Cortex of kidney (tissue), 1 donor: ENCODE measurements at places on chromosomes 16 and 17.

GRCh38 chr17:11705111-11705510 lies 106.8 kb downstream of the DNAH9 start:
- no peak for DNase-seq

GRCh38 chr16:21103941-21104860 lies 46.4 kb downstream of the DNAH3 start:
- DNase-seq, result no peak

- DNase-seq, result no peak
These were observed 267.1 kb downstream of the CBLN1 start for GRCh38 chr16:49014277-49015224.

DNA sequence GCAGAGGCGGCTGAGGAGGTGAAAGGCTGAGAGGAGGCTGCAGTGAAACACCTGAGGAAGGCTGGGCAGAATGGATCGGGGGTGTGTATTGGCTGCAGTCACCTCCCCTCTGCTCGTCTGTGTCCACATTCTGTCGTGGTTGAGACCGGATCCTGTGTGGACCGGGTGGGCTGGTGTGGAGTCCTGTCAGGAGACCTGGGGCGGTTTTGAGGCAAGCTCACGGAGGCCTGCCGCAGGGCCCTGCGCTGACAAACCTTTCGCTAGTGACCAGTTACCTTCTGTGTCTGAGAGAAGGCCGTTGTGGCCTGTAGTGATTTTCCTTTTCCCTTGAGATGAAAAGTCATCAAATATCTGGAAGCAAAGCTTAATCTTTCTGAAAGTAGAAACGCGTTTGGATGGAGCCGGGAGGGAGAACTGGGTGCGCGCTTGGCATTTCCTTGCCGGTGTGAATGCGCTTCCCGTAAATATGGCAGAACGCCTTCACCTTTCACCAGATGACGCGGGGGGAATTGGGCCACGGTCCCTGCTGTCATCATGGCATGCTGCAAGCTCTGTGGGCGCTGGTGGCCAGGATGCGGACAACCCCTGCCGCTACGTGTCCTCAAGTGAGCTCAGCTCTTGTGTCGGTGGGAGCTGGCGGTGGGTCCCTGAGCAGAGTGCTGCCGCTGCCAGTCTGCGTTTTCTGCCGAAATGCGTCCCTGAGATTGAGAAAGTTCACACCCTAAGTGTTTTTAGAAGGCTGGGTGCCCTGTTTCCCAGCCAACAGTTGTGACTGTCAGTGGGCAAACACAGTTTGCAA lies 6.3 kb downstream of the BANP start:
- no peak for DNase-seq

DNA sequence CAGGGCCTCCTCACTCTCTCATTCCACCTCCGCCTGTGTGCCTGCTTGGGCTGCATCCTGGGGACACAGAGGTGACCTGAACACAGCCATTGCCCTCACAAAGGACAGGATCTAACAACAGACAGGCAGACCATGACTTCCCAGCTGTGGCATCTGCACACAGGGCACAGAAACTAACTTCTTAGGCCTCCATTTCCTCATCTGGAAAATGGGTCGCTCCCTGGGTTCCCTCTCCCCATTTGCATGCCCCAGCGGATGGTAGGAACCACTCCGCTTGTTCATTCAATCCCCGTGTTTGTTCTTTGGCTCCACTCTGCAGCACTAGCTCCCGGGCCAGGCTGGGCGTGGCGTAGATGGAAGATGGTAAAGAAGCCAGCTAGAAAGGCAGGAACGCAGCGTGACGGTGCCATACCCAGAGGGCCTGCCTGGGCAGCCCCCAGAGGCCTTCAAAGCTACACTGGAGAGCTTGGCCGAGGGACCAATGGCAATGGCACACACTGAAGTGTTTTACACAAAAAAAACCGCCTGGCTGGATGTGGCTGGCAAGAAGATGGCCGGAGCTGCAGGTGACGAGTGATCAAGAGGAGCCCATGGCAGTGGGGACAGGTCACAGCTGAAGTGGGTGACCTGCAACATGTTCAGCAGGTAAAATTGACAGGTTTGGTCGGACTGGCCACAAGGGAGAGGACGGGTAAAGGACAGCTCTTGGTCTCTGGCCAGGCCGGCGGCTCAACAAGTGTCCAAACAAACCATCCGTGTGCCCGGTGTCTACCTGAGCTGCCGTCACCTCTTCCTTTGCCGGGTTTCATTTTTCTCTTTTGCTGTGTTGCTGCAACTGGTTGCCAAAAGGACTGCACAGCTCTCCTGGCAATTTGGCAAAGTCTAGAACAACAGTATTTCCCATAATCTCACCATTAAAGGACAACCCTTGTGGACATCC lies 66.9 kb downstream of the SOCS1 start:
- no peak for DNase-seq

GRCh38 chr16:86621966-86622365 lies 43.6 kb downstream of the FOXL1 start:
- no peak for DNase-seq

GRCh38 chr17:59897090-59897489 lies 4.2 kb downstream of the RPS6KB1 start:
- no peak for DNase-seq

DNA sequence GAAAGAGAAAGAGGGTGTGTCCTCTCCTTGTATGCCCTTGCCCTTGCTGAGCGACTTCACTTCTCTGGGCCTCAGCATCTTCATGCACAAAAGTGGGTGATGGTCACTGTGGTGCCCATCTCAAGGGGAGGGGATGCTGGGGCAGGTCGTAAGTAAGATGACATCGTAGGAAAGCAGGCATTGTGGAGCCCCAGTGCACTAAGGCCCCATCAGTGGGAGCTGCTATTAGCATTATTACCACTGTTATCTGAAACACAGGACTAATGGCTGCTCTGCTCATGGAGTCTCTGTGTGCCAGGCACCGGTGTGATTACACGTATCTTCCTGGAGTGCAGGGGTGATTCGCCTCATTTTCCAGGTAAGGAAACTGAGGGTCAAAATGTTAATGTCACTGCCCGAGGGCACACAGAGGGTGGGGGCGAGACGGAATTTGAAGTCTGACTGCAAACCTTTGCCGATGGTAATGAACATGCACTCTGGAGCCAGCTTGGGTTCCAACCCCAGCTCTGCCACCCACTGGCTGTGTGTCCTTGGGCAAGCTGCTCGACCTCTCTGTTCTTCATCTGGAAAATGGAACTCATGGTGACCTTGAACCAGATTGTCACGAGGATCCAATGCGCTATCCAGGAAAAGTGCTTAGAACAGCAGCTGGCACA lies 63.2 kb upstream of the GSE1 start:
- no peak for DNase-seq

- no peak for DNase-seq
These were observed 670.0 kb downstream of the TOX3 start for GRCh38 chr16:51876934-51877333.

GRCh38 chr17:60383379-60383778 lies 8.6 kb downstream of the USP32 start:
- DNase-seq, result no peak

- DNase-seq, result no peak
These were observed 1.6 kb downstream of the MSRB1 start for GRCh38 chr16:1941162-1942046.

GRCh38 chr16:8631818-8632465 lies 10.4 kb downstream of the METTL22 start:
- no peak for DNase-seq

DNA sequence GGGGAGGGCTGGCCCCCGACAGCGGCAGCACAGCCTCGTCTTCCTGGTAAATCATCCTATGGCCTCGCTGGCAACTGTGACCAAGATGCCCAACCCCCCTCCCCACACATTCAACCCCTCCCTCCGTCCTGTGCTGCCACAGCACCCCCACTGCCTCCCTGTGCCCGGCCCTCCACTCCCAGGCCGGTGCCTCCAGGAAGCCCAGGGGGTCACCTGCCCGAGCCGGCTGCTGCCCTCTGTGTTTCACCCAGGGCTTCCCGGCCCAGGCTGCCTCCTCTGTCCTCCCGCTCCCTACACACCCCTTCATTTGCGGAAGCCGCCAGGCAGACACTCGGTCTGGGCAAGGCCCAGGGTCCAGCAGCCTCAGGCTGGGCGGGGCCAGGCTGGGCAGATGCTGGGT lies 188.6 kb downstream of the RBFOX3 start:
- DNase-seq, result no peak

- DNase-seq, result no peak
These were observed 128.2 kb upstream of the MED13 start for GRCh38 chr17:62193249-62193648.
